Activated CD8-positive, alpha-beta T cell treated with anti-CD3 and anti-CD28 coated beads, Interleukin-2, amount 10 ng/mL, durations not matched to agents 7 days and 5 days (primary cell): ENCODE measurements at places on chromosomes 12 and 14. TPM values are rescaled to one million over a fixed set of nuclear protein-coding genes. Genes with fewer than 3 reads are reported as not detected.

DNA sequence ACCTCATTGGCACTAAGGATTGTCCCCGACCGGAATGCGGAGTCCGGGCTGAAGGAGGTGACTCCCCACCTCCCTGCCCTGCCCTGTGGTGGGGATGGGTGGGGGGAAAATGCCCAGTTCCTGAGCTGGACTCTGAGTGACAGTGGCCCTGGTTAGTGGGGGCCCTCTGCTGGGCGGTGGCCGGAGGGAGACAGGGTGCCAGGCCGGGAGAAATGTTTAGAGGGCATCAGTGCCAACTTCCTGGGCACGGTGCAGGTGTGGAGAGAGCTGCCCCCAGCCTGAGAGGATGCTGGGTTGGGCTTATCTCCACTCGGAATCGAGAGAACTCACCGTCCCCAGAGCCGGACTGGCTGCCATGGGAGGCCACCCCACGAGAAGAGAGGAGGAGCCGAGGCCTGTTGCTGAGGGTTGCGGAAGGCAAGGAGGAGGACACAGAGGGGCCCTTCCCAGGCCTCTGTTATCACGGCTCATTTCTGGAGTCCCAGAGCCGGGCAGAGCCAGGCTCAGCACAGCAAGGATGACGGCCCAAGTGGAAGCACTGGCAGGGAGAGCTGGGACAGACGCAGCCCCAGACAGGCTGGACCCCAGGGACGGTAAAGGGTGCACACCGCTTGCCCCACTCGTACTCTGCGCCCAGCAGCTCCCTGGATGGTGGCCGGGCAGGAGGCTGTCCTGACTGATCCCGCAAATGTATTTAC, 156.7 kb downstream of the KIF26A start:
- H3K4me1 ChIP-seq: no peaks in the 10 kb centered on the region
- H3K27ac ChIP-seq: no peak overlapping the region
- H3K36me3 ChIP-seq: no peaks in the 10 kb centered on the region
- H3K27me3 ChIP-seq: no peaks in the 10 kb centered on the region
- DNase-seq: no peak

- no peaks in the 10 kb centered on the region for H3K27me3 ChIP-seq
- DNase-seq: no peak
- no peak overlapping the region for H3K27ac ChIP-seq
- peaks cover 36% of the 10 kb centered on the region for H3K4me1 ChIP-seq
Observed at GRCh38 chr12:10405294-10405693, 4.3 kb downstream of the KLRC4 start.

DNA sequence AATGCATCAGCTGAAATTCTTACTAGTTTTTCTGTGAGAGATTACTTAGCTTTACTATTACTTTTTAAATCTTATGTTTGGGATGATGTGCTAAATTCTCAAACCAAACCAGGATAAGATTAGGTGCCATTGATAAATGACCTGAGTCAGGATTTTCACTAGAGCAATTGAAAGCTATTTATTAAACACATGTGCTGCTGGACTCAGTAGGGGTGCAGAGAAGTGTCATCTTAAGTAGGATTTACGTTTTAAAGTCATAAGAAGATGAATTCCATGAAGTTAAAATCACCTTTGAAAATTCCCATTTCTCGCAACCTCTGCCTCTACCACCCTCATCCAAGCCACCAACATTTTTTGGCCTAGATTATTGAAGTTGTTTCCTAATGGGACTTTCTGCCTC, 8.8 kb downstream of the TMEM263 start:
- H3K36me3 ChIP-seq: peaks cover 43% of the 10 kb centered on the region
- H3K4me1 ChIP-seq: no peaks in the 10 kb centered on the region
- H3K27ac ChIP-seq: no peak overlapping the region
- no peak overlapping the region for H3K4me3 ChIP-seq
- H3K27me3 ChIP-seq: no peaks in the 10 kb centered on the region
- DNase-seq: no peak

DNA sequence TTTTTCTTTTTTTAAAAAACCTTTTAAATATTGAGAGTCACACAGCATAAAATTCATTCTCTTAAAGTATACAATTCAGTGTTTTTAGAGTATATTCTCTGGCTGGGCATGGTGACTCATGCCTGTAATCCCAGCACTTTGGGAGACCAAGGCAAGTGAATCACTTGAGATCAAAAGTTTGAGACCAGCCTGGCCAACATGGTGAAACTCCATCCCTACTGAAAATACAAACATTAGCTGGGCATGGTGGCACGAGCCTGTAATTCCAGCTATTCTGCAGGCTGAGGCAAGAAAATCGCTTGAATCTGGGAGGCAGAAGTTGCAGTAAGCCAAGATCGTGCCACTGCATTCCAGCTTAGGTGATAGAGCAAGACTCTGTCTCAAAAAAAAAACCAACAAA, 68.4 kb upstream of the BCAT1 start:
- no peak for DNase-seq
- peaks cover 5% of the 10 kb centered on the region for H3K27me3 ChIP-seq
- no peaks in the 10 kb centered on the region for H3K4me1 ChIP-seq
- H3K4me3 ChIP-seq: no peak overlapping the region
- no peaks in the 10 kb centered on the region for H3K36me3 ChIP-seq
- H3K27ac ChIP-seq: no peak overlapping the region

GRCh38 chr12:74722709-74723108, 185.1 kb downstream of the ATXN7L3B start:
- no peaks in the 10 kb centered on the region for H3K4me1 ChIP-seq
- no peak overlapping the region for H3K4me3 ChIP-seq
- no peak overlapping the region for H3K27ac ChIP-seq
- DNase-seq: no peak

GRCh38 chr14:72882463-72882862, 11.4 kb downstream of the DPF3 start:
- peak overlapping the region; percentile 2 for H3K4me3 ChIP-seq
- H3K4me1 ChIP-seq: peaks cover 52% of the 10 kb centered on the region
- peaks cover 11% of the 10 kb centered on the region for H3K27me3 ChIP-seq
- H3K36me3 ChIP-seq: peaks cover 54% of the 10 kb centered on the region
- no peak for DNase-seq

GRCh38 chr14:95255487-95255886, 64.2 kb downstream of the CLMN start:
- H3K4me3 ChIP-seq: no peak overlapping the region
- H3K36me3 ChIP-seq: no peaks in the 10 kb centered on the region
- no peak overlapping the region for H3K27ac ChIP-seq

DNA sequence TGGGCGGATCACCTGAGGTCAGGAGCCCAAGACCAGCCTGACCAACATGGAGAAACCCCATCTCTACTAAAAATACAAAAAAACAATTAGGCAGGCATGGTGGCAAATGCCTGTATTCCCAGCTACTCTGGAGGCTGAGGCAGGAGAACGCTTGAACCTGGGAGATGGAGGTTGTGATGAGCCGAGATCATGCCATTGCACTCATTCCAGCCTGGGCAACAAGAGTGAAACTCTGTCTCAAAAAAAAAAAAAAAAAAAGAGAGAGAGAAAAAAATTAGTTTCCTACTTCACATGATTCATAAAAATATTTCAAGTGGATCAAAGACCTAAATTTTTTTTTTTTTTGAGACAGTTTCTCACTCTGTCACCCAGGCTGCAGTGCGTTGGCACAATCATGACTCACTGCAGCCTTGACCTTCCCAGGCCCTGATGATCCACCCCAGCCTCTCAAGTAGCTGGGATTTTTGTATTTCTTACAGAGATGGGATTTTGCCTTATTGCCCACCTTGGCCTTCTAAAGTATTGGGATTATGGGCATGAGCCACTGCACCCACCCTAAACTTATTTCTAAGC, 24.9 kb downstream of the FCF1 start:
- H3K4me3 ChIP-seq: no peak overlapping the region
- no peak for DNase-seq
- peaks cover 37% of the 10 kb centered on the region for H3K36me3 ChIP-seq

PLEKHD1 gene
- 0.10 TPM for total RNA-seq

KRT6B gene
- total RNA-seq: not detected

DNA sequence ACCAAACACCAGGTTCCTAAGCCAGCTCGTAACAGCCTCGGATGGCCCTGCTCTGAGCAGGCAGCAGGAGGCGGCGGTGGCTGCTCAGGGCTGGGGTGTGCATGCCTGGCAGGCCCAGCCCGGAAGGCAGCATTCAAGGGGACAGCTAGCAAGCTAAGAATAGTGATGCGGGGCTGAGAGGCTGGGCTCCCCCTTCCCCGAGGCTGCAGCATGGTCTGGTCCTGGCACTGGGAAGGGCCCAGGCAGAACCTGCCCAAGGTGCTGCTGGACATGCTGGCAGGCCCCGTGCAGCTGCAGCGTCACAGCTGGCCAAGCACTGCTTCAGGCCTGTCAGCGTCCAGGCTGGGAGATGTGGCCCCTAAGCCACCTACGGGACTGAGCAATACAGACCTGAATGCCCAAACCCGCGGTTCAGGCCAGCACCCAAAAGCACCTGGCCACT, 26.4 kb upstream of the NUDT14 start:
- no peaks in the 10 kb centered on the region for H3K27me3 ChIP-seq
- H3K4me3 ChIP-seq: no peak overlapping the region
- no peaks in the 10 kb centered on the region for H3K36me3 ChIP-seq
- DNase-seq: peak; percentile 24

GRCh38 chr12:119006746-119007145, 25.4 kb downstream of the SRRM4 start:
- no peaks in the 10 kb centered on the region for H3K27me3 ChIP-seq
- no peaks in the 10 kb centered on the region for H3K4me1 ChIP-seq
- DNase-seq: no peak

LRRIQ1 gene
- not detected for total RNA-seq

DNA sequence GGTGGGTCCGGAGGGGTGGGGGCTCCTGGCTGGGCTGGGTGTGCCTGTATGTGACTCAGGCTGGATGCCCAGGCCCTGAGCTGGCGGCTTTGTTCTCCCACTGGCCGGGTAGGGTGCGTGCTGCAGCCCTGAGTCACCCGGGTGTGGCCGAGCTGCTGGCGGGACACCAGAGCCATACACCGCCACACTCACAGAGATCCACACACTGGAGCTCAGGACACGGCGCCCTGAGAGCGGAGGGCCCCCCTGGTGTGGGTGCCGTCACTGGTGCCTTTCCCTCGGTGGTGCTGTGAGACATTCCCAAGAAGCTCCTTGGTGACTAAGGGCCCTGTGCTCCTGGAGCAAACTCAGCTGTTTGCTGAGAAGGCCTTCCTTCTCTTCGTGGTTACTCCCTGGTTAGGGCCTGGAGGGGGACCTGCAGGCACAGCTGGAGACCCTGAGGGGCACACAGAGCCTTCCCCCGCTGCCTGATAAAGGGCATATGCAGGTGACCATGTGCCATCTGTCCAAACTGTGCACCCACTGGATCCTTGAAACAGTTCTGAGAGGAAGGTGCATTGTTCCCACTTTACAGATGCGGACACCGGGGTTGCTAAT, 44.3 kb downstream of the KRT80 start:
- peaks cover 7% of the 10 kb centered on the region for H3K4me1 ChIP-seq
- H3K36me3 ChIP-seq: no peaks in the 10 kb centered on the region
- no peak overlapping the region for H3K27ac ChIP-seq
- H3K4me3 ChIP-seq: no peak overlapping the region
- peaks cover 4% of the 10 kb centered on the region for H3K27me3 ChIP-seq

DNA sequence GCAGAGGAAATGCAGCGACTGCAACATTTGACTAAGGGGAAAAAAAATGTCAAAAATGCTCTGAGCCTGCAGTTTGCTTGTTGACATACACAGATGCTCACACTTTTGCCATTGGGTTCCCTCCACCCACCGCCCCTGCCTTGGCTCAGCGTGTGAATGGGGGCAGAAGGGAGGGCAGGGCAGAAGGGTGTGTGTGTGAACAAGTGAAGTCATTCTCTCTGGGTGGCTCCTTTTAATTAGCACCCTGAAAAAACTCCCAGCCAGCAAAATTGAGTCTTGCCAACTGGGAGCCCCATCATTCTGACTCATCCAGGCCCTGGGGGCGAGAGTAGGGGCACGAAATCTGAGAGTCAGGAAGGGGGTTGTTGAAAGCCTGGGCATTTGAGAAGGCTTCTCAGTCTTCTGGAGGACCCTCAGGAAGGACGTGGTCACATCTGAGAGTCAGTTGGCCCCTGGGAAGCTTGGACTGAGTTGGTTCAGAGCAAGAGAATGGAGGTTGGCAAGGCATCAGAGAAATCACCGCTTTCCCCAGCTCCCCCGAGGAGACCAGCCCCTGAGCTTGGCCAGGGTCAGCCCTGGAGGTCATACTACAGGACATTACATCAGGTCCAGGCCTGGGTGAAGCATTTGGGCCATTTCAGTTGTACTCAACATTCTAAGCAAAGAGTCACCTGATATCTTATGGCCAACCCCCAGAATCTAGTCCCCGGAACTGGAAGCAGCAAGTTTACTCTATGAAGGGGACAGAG, 22.7 kb upstream of the KRT78 start:
- H3K4me1 ChIP-seq: peaks cover 36% of the 10 kb centered on the region
- H3K27me3 ChIP-seq: peaks cover 9% of the 10 kb centered on the region
- H3K36me3 ChIP-seq: no peaks in the 10 kb centered on the region
- H3K4me3 ChIP-seq: no peak overlapping the region
- H3K27ac ChIP-seq: no peak overlapping the region

- no peaks in the 10 kb centered on the region for H3K4me1 ChIP-seq
- no peak overlapping the region for H3K4me3 ChIP-seq
- H3K27me3 ChIP-seq: no peaks in the 10 kb centered on the region
- no peaks in the 10 kb centered on the region for H3K36me3 ChIP-seq
- no peak overlapping the region for H3K27ac ChIP-seq
Observed at GRCh38 chr12:80580254-80580653, 127.2 kb upstream of the MYF6 start.
